ENCODE measurements at places on chromosomes 1 and 21.

- DNase-seq = no peak
These were observed 75.6 kb upstream of the KAZN start for GRCh38 chr1:14522926-14523241.

- no peak for DNase-seq
These were observed 38.7 kb downstream of the CFH start for GRCh38 chr1:196690582-196690981.

- no peak for DNase-seq
These were observed 6.4 kb downstream of the TGFB2 start for GRCh38 chr1:218351391-218352074.

DNA sequence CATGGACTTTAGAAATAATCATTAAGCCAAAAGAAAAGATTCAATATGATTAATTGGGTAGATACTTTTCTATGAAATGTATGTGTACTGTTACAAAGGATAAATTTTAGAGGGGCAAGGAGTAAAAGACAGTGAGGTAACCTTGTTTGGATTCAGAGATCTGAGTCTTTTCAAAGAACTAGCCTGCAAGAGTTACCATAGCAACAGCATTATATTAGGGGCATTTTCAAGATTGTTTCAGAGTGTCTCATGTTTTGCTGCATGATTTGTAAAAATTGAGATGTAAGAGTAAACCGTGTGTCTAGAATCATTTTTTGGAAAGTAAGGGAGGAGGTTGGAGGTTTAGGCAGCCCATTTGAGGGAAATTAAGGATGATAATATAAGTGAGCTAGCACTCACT is 70.6 kb upstream of the KIAA1614 start:
- DNase-seq = no peak

DNA sequence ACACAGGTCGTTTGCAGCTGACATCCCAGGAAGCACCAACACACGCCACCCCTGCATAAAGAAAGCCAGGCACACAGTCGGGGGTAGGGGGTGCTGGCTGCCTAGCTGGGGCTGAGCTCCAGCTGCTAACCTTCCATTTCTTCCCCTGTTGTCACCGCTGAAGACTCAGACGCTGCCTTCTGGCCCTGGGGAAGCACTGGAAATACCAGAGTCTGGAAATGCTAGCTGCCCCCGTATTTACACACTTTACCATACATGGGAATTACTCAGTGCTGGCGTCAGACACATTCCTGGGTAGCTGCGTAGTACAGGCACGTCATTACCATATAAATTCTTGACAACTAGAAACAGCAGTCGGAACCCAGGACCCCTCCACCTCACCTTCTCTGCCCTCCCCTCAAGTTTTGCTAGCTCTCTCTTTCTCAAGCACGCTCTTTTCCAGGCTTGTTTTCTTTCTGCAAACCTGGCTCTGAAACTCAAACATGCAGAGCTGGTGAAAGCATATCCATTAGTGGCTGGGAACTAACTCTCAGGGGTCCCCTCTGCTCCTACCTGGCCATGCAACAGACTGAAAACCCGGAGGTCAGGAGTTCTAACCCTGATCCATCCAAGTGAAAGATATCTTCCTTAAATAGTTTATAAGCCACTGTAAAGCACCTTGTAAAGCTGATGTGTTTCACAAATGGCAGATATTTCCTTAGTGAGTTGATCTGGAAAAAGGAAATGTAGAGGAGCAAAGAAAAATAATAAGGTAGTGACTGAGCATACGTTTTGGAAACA is 3.3 kb downstream of the CSRP1 start:
- no peak for DNase-seq

DNA sequence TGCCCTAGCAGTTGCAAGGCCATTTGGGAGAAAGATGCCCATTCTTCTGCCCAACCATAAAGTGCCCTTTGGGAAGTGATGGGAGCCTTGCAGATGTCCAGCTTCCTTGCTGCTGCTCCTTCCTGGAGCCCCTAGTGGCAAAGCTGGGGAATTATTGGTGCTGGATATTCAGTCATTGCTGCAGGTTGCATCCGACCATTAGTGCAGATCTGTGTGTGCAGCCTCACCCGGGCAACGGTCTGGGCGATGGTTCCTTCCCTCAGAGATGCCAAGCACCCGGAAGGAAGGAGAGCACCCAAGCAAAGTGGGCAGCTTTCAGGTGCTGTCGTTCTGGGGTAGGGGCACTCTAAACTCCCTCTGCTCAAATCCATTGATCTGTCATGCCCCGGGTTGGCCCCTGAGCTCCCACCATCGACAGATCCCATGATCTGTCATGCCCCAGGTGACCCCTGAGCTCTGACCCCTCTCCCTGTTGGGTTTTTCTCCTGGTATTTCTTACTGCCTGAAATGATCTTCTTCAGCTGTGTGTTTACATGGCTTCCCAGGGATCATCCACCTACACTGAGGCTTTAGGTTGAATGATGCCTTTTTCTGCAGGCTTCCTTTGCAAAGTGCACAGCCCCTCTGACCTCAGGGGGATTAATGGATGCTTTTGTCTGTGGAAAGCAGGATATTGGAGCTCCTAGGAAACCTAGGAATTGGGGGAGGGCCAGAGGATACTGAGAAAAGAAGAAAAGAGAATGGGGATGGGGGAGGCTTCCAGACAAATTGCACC is 467.5 kb downstream of the PTPRU start:
- peak; percentile 67 for DNase-seq

DNA sequence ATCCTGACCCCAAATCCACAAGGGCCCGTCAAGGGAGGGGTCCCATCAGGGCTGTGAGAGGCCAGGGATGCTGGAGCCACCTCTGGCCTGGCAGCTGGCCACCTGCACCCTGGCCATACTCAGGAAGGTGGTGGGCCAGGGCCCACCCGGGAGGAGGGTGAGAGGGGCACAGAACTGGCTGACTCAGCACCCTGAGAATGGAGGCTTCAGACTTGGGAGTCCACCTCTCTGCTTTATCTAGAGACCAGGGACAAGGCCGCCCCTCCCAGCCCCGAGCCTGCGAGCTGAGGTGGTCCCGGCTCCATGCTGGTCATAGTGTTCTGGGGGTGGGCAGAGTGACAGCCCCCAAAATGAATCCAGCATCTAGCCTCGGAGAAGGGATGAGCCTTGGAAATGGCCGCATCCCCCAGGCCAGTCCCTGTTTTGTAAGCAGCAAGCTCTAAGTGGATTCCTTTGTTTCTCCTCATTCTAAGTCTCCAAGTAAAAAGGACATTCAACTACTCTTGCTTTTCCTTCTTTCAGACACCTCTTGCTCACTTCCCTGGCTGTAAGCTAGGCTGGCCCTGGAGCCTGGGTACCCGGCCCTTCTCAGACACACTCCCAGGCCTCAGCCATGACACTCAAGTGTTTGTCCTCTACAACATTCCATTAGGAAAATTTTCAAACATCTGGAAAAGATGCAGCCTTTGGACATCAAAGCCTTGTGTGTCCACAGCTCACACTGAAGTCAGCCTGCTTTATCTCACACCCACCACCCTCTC is 12.3 kb downstream of the WNT3A start:
- peak; percentile 29 for DNase-seq

GRCh38 chr1:16068356-16069270 is 4.8 kb downstream of the FAM131C start:
- DNase-seq = no peak

DNA sequence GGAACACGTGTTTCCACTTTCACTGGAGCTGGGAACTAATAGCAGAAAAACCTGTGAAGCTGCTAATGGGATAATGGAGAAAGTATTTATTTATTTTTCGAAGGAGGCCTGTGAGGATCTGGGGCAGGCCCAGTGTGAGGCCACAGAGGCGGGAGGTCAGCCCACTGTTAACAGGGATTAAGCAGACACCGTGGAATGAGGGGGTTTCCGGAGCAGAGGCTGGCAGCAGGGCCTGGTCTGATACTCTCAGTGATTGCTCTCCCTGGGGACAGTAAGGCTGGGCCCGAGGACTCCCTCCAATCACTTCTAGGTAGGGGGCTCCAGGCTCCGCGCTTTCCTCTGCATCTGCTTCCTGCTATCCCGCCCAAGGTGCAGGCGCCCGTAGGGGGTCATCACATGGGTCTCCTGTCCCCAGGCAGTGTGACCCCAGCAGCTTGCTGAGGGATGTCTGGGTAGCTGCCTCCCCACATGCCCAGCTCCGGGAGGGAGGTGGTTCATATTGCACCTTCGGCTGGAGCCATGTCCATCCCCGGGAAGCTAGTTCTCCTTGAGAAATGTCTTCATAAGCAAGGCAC is 28.8 kb upstream of the CDCA8 start:
- DNase-seq = no peak

DNA sequence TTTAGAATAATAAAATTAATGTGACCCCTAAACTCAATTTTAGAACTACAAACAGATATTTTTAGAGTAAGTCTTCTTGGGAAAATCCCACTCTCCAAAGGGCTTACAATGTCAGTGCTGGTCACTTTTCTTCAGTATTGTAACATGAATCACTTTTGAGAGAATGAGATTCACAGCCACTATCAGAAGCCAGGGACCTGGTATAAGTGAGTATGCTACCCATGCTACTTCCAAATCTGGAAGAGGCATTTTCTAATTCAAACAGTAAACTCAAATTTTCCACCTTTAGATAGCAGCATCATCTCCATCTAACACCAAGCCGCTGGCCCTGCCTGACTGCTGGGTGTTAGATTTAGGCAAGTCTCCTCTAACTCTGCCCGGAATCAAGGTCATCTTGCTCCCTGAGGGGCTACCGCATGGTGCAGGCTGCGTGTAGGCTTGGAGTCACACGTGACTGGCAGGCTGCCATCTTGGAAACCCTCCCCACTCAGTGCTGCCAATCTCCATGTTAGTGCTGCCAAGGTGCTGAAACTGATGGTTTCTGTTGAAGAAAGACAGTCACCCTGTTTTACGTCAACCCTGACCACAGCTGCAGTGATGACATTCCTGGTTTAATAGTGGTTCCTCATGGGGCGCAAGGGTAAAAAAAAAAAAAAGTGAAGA is 882.9 kb upstream of the B3GALT2 start:
- no peak for DNase-seq

DNA sequence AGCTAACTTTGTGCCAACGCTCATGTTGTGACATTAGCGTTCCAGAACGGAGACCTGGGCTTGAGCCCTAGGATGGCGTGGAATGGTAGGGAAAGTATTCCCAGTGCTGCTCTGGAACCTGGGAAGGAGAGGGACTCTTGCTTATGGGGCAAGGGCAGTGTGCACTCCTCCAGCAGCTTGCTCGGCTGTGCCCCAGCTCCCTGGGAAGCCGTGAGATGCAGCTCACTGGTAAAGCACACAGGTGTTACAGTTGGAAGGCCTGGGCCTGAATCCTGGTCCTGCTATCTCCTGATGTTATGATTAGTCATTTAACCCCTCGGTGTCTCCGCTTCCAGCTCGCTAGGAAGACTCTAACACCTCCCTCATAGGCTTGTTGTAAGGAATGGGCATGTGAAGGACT is 42.4 kb upstream of the EPHA8 start:
- DNase-seq = no peak

DNA sequence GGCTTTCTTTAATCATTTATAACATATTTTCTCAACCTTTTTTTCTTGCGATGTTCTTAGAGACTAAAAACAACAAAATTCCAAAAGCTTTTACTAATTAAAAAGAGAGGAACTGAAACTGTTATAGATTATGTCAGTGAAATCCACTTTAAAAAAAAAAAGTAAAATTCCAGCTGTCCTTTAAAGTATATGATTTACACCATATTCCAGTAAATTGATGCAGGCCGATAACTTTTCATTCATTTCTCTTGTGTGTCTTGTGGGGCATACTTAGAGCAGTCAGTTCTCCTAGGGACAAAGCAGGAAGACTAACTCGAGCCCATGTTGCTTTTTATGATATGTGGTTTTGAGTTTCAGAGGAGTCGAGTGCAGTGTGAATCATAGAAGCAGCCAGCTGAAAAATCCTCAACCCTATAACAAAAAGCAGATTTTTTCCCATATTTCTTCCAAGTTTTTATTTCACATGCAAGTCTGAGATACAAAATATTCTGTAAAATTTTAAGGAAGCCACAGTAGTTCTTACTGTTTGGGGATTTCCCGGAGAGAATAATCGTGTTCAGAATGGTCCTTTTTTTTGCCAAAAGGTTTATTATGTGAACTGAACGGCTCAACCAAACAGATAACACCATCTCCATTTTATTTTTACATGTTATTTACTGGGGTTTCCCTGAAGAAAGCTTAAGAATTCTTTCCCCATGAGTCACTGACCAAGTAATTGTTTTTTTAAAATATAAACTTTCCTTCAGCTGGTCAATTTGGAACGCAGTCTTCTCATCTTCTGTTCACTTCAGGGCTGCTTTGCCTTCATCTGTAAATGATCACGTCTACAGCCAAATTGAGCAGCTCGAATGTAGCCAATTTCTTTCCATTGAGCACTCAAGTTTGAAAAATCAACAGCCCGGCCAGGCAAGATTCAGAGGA is 77.0 kb upstream of the C1orf105 start:
- no peak for DNase-seq

- no peak for DNase-seq
These were observed 1.2 kb upstream of the CAPN2 start for GRCh38 chr1:223711173-223711572.

DNA sequence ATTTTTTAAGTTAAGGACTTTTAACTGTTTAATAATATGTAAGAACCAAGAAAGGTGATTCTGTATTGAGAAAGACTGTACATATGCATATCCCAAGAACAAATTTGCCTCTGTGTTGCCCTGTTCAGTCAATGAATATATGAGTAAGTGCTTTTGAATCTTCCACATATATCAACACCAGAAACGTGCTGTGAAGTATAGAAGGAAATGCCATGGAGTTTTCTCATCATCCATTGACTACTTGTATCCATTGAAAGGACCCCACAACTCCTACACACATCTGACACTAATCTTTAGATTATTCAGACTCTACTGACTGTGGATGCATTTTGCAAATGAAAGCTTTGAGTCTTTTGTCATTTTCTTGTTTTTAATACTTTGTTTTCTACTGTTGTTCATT is 366.9 kb downstream of the S1PR1 start:
- no peak for DNase-seq

DNA sequence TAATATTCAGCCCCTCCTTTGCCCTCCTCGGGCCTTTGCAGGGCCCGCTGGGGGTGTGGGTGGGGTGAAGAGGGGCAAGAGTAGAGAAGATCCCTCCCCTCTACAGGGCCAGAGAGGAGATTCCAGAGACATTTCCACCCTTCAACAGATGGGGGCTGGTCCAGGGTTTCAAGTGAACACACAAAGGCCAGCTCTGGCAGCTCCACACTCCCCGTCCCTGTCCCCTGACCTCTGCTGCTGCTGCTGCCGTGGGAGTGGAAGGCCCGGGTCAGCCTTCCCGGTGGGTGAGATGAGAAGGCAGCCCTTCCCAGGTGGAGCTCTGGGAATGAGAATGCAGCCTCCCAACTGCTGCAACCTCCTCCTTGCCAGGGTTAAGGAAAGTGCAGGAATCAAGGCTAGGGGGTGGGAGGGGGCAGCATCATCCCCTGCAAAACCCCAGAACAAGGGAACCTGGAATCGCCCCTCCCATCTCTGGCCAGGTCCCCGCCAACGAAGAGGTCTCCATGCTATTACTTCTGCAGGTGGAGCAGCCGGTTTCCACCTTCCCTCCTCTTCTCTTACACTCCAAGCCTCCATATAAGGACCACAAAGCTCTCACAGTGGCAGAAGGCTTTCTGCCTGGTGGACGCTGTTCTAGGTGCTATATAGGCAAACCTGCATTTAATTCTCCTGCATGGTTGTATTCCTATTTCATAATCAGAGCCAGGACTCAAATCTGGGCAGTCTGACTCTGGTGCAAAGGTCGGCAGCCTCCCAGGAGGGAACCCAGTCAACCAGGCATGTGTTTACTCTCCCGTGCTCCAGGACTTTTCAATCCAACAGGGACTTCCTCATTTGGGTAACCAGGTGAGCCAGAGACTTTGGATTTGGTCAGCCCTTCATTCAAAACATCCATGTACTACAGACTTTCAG is 22.9 kb upstream of the ARHGEF10L start:
- DNase-seq = no peak
